ENCODE measurements at places on chromosomes 7 and 10. TPM values are rescaled to one million over a fixed set of nuclear protein-coding genes. Genes with fewer than 3 reads are reported as not detected.

KCNH2 gene
- 2.7 TPM for polyA plus RNA-seq

MEST gene
- polyA plus RNA-seq = 2.5 TPM

FAM20C gene
- polyA plus RNA-seq = 0.81 TPM

DPYSL4 gene
- polyA plus RNA-seq = 0.03 TPM

CDC14C gene
- not detected for polyA plus RNA-seq

NAT16 gene
- polyA plus RNA-seq = not detected

CRTAC1 gene
- polyA plus RNA-seq = not detected

FAM25C gene
- polyA plus RNA-seq = not detected

CDNF gene
- polyA plus RNA-seq = 2.1 TPM

GRCh38 chr10:8416192-8416701 is 361.8 kb downstream of the GATA3 start:
- no peaks in the 10 kb centered on the region for H3K4me1 ChIP-seq
- H3K4me3 ChIP-seq = no peak overlapping the region
- no peaks in the 10 kb centered on the region for H3K36me3 ChIP-seq

DNA sequence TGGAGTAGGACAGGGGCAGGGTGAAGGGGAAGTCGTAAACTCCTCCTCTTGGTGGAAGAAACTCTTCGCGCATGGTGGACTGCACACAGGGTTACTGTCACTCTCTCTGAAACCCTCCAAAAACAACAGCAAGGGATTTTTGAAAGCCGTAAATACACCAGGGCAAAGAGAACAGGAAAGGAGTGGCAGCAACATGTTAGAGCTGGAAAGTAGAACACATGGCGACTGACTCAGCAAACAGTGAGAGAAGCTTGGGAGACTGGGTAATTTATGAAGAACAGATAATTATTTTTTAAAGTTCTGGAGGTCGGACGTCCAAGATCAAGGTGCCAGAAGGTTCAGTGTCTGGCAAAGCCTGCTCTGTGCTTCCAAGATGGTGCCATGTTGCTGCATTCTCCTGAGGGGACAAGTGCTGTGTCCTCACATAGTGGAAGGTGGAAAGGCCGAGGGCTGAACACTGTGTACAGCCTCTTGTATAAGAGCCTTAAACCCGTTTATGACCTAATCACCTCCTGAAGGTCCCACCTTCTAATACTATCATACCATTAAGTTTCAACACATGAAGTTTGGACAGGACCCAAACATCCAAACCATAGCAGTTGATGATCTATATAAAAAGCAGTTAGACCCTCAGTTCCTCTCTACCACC is 22.5 kb upstream of the C10orf53 start:
- H3K27me3 ChIP-seq = no peaks in the 10 kb centered on the region
- no peak overlapping the region for H3K27ac ChIP-seq
- H3K36me3 ChIP-seq = no peaks in the 10 kb centered on the region
- DNase-seq = no peak
- H3K4me1 ChIP-seq = no peaks in the 10 kb centered on the region

- no peak for DNase-seq
- no peaks in the 10 kb centered on the region for H3K27me3 ChIP-seq
- H3K36me3 ChIP-seq = no peaks in the 10 kb centered on the region
- no peak overlapping the region for H3K27ac ChIP-seq
Observed at GRCh38 chr7:31957090-31957720, 113.0 kb downstream of the PDE1C start.

- peaks cover 65% of the 10 kb centered on the region for H3K4me1 ChIP-seq
- no peaks in the 10 kb centered on the region for H3K27me3 ChIP-seq
- peak; percentile 76 for DNase-seq
Observed at GRCh38 chr10:62637249-62638061, 167.1 kb upstream of the ADO start.

GRCh38 chr7:133702078-133702477 is 425.1 kb upstream of the LRGUK start:
- H3K27ac ChIP-seq = no peak overlapping the region
- no peak overlapping the region for H3K4me3 ChIP-seq
- DNase-seq = no peak
- H3K27me3 ChIP-seq = no peaks in the 10 kb centered on the region
- no peaks in the 10 kb centered on the region for H3K4me1 ChIP-seq
- H3K36me3 ChIP-seq = no peaks in the 10 kb centered on the region

DNA sequence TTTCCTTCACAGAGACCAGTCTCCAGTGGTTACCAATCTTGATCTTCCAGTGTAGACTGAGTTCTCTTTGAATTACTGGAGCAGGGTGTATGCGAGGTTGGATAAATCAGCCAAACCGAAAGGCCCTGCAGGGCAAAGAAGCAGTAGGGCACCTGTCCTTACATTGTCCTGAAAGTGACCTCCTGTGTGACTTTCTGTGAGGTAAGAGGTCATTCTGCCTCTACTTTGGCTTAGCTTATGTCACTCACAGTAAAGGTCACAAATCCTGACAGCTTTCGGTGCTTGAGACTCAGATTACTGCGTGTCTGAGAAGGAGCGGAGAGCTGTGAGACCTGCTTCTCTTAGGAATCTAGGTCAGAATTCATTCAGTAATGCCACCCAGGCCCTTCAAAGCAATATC is 252.7 kb upstream of the ETV1 start:
- no peaks in the 10 kb centered on the region for H3K36me3 ChIP-seq
- no peak overlapping the region for H3K4me3 ChIP-seq
- H3K4me1 ChIP-seq = no peaks in the 10 kb centered on the region
- H3K27me3 ChIP-seq = no peaks in the 10 kb centered on the region
- no peak overlapping the region for H3K27ac ChIP-seq

DNA sequence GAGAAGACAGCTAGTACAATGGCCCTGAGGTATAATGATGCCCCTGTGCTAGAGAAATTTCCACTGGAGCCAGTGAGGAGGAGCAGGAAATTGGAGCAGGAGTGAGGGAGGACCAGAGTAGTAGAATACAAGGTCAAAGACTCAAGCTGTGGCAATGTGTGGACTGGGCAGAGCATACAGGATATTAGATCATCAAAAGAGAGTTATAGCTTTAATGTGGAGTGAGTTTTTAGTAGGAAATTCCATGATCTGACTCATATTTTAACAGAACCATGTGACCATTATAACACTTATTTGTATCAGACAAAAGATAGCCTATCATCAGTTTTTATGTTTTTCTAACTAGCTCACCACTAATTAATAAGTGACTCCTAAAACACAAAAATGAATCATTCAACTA is 154.1 kb downstream of the DGKB start:
- no peak overlapping the region for H3K4me3 ChIP-seq
- H3K36me3 ChIP-seq = no peaks in the 10 kb centered on the region
- no peak for DNase-seq
- H3K27ac ChIP-seq = no peak overlapping the region
- H3K4me1 ChIP-seq = no peaks in the 10 kb centered on the region
- no peaks in the 10 kb centered on the region for H3K27me3 ChIP-seq

GRCh38 chr7:17983221-17984062 is 43.1 kb upstream of the SNX13 start:
- H3K27ac ChIP-seq = no peak overlapping the region
- H3K27me3 ChIP-seq = no peaks in the 10 kb centered on the region
- H3K4me3 ChIP-seq = no peak overlapping the region

GRCh38 chr7:96354881-96355280 is 33.0 kb upstream of the SLC25A13 start:
- no peak overlapping the region for H3K27ac ChIP-seq
- no peaks in the 10 kb centered on the region for H3K27me3 ChIP-seq
- H3K36me3 ChIP-seq = no peaks in the 10 kb centered on the region
- no peak overlapping the region for H3K4me3 ChIP-seq
- no peaks in the 10 kb centered on the region for H3K4me1 ChIP-seq

- DNase-seq = no peak
- no peak overlapping the region for H3K27ac ChIP-seq
- no peak overlapping the region for H3K4me3 ChIP-seq
- H3K36me3 ChIP-seq = no peaks in the 10 kb centered on the region
Observed at GRCh38 chr10:78955206-78955605, 113.6 kb upstream of the ZMIZ1 start.

DNA sequence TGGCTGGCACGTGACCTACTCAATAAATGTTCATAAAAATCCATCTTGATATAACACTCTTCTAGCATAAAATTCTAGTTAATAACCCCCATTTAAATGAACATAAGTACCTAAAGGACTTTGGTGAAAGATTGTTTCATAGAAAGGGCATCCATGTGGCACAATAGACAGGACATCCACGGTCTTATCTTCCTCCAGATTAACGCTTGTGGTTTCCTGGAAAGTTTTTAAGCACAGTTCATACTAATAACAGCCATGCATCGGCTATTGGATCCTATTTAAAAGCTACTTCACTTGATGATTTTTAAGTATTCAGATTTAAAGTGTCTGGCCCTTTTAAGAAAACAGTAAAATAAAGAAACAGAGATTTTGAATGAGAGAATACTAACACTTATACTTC is 288.3 kb downstream of the AHR start:
- H3K4me1 ChIP-seq = no peaks in the 10 kb centered on the region
- no peaks in the 10 kb centered on the region for H3K27me3 ChIP-seq
- no peak overlapping the region for H3K4me3 ChIP-seq
- H3K27ac ChIP-seq = no peak overlapping the region
- no peak for DNase-seq

DNA sequence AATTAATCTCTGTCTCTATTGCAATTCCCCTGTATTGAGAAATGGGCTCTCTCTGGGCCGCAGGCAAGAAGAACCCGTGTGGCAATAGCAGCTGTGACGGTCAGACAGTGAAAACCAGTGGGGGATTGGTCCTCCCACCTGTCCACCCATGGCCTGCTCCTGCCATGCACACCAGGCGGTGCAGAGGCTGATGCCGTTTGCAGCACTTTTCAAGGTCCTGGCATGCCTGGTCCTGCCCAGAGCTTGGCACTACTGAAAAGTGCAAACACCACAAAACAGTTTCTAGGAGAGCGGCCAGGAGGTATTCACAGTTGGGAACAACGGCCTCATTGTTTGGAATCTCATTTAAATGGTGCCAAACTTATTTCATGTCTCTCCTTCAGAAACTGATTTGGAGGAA is 41.5 kb downstream of the PSPH start:
- H3K27ac ChIP-seq = no peak overlapping the region
- no peak overlapping the region for H3K4me3 ChIP-seq
- H3K4me1 ChIP-seq = no peaks in the 10 kb centered on the region
- H3K27me3 ChIP-seq = no peaks in the 10 kb centered on the region

- peaks cover 42% of the 10 kb centered on the region for H3K4me1 ChIP-seq
- peak; percentile 4 for DNase-seq
- no peaks in the 10 kb centered on the region for H3K36me3 ChIP-seq
Observed at GRCh38 chr7:95609277-95609971, 13.1 kb upstream of the PDK4 start.

DNA sequence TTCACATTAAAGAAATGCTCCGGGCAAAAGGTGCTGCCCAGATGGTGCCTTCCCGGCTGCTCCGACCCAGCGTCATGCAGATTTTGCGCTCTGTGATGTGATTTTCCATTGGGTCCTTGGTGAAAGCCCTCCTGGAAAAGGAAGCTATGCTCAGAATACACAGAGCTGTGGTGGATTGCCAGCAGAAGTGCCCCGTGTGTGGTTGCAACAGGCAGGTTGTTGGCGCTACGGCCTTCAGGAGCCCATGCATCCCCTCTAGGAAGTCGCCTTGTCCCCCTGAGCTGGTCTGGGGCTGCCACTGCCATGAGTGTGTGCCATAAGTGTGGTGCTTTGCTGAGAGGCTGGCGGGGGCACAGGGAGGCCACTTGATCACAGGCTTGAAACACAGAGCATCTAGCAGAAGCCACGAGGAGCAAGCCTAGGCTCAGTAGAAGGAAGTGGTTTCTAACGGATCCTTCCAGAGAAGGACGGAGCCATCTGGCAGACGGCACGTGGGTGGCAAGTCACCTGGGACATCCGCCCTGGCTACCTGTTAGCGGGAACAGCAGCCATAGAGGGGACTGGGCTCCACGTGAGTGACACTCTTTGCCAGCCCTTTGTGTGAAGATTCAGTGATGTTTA is 210.9 kb downstream of the CUX1 start:
- H3K4me1 ChIP-seq = peaks cover 4% of the 10 kb centered on the region
- H3K36me3 ChIP-seq = no peaks in the 10 kb centered on the region
- peak; percentile 17 for DNase-seq
- H3K27ac ChIP-seq = no peak overlapping the region
- H3K27me3 ChIP-seq = no peaks in the 10 kb centered on the region

GRCh38 chr10:11517150-11517549 is 94.3 kb downstream of the USP6NL start:
- H3K27ac ChIP-seq = no peak overlapping the region
- peaks cover 10% of the 10 kb centered on the region for H3K36me3 ChIP-seq
- H3K27me3 ChIP-seq = no peaks in the 10 kb centered on the region
- H3K4me3 ChIP-seq = no peak overlapping the region
- H3K4me1 ChIP-seq = peaks cover 22% of the 10 kb centered on the region

DNA sequence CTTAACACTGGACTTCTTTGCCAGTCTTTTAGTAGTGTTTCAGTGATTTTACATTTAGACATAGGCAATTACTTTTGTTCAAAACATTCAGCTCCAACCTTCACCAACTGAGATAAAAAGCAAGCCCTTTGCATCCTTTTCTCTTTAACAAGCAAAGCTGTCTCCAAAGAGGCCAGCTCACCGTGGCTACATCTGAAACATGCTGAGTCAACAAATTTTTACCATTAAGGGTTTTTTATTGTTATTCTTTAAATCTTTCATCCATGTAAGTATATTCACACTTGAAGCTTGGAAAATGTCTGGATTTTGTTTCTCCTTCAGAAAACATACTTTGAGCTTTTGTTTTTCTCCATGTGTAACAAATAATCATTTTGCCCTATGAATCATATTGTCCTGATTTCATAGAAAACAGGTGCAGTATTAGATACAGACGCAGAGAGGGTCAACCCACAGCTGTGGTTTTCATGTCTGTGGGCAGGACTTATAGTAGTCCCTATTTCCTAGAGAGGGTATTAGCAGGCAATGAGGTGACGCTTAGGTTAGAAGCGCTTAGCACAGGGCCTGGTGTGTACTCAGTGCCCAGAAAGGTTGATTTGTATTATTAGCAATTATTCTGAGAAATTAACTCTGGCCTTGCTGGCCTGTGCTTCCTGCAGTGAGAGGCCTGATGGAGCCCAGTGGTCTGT is 99.5 kb downstream of the MKI67 start:
- H3K4me3 ChIP-seq = no peak overlapping the region
- no peak for DNase-seq
- H3K4me1 ChIP-seq = peaks cover 15% of the 10 kb centered on the region

- no peaks in the 10 kb centered on the region for H3K27me3 ChIP-seq
- no peak overlapping the region for H3K27ac ChIP-seq
- H3K36me3 ChIP-seq = no peaks in the 10 kb centered on the region
- peaks cover 3% of the 10 kb centered on the region for H3K4me1 ChIP-seq
- no peak for DNase-seq
- no peak overlapping the region for H3K4me3 ChIP-seq
Observed at GRCh38 chr7:12695965-12696364, 8.5 kb downstream of the ARL4A start.

GRCh38 chr7:8105449-8106095 is 137.0 kb downstream of the GLCCI1 start:
- no peak overlapping the region for H3K27ac ChIP-seq
- no peak for DNase-seq
- no peaks in the 10 kb centered on the region for H3K36me3 ChIP-seq
- H3K4me3 ChIP-seq = no peak overlapping the region
- no peaks in the 10 kb centered on the region for H3K27me3 ChIP-seq
- H3K4me1 ChIP-seq = no peaks in the 10 kb centered on the region

DNA sequence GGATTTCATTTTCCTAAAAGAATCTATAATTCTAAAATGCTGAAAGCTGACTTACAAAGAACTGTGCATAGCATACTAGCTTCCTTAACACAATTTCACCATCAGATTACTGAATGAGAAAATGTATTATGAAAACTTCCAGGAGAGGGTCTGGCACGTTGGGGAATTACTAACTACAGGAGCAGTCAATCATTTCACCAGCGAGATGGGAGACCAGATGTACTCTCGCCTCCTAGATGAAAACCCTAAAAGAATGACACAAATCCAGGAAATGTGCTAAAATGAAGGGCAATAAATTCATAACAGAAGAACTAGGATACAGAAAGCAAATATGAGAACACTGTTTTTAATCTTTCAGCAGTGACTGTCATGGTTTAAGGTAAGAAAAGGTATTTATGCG is 330.8 kb downstream of the ABCA13 start:
- no peak overlapping the region for H3K27ac ChIP-seq
- no peak for DNase-seq
- no peak overlapping the region for H3K4me3 ChIP-seq

All from B cell (primary cell).